ENCODE measurements at places on chromosomes 2 and 18.

DNA sequence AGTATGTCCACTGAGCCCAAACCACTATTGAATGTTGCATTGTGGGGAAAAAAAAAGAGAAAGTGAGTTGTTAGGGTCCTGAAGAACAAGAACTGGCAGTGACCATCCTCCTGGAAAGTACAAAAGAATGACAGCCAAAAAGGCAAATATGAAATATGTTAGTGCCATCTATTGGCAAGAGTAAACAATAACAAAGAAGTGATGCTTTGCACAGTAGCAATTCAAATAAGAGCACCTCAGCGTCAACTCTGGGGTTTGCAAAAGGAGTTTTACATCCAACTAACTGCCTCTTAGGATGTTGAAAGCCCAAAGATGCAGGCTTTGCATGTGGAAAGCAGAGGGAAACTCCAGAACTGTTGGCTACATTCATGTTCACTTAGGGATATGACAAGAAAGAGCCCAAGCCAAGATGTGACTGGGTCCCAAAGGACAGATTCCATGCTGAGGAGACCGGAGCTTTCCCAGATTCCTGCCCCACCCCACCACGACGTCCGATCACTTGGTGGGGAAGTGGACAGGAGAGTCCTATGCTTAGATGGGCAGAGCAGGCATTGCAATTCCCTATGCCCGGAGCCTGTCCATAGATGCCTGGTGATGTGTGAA is 15.6 kb downstream of the TRABD2A start:
- DNase-seq: no peak

DNA sequence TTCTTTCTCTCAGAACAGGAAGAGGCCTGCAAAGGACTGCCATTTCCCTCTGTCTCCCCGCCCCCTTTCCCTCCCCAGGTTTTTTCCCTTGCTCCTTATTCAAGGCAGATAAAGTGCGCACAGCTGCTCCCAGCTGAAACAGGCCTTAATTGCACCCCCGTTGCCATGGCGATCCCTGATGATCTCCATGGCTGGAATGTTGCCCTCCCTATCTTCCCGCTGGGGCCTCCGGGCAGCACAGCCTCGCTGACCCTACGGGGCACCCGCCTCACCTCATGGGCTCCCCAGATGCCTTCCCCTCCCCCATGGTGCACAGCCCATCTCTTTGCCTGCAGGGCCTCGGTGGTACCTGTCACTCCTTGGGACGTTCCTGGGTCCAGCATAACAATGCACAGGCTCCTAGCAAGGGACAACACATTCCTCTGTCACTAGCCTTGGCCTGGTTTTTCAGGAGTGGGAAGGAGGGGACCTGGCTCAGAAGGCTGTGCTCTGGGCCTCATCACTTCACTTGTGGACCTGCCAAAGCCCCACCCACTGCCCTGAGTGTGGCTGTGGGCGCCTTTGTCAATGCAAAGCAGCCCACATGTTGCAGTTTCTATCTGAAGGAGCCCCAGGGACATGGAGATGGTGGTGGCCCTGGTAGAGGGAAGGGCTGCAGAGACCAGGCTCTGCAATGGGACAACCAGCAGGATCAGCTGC is 115.0 kb downstream of the CELF4 start:
- DNase-seq: no peak

GRCh38 chr2:177745531-177745930 is 327.0 kb downstream of the PDE11A start:
- no peak for DNase-seq

- DNase-seq: no peak
Observed at GRCh38 chr2:20061476-20061875, 10.0 kb upstream of the LAPTM4A start.

GRCh38 chr2:158366342-158366741 is 90.2 kb downstream of the CCDC148 start:
- no peak for DNase-seq

DNA sequence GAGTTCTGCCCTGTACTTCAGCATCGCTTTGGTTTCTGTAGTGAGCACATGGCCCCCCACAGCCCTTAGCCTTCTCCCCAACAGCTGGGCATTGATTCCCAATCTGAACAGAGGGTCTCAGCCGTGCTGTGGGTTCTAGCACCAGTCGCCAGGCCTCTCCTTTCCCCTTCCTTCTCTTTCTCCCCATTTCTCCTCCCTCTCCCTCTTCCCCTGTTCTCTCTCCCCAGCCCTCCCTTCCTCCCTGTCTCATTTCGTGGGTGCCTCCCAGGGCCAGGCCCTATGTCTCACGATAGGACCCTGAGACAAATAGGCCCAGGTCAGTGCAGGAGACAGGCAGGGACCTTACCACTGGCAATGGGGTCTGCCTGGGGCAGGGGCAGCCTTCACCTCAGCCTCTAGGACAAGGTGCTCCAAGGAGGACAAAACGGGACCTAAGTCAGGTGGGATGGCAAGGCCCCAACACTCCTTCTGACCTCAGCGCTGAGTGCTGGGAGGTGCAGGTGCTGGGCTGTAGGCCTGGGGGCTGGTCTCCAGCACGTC is 143.4 kb upstream of the GPC1 start:
- no peak for DNase-seq

DNA sequence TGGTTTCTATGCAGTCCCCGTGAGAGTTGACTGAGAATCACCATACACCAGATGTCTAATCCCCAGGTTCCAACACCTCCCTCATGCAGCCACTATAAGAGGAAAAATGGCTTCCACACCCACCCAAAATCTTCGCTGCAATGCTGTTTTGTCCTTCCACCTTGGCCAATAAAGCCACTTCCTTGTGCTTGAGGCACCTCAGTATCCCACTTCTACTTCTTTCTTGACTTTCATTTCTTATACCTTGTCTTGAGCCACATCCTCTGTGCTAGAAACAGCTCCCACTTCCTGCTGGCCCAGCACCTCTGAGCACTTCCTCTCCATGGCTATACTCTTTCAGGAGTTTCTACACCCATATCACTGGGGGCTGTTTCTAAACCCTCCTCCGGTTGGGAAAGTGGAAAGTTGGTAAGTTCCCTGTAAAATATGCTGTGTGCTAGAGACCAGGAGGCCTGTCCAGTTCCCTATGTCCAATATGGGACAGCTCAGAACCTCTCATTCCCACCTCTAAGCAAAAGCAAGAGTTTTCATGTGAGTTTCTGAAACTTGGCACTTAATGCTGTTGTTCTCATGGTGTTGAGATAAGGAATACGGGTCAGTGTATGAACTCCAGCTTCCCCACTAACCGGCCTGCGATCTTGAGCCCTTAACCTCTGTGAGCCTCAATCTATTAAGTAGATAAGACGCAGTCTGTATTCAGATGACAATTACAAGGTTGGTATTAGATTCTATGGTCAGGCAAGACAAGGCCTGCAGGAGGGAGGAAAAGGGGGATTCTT is 209.1 kb upstream of the ID2 start:
- DNase-seq: no peak

DNA sequence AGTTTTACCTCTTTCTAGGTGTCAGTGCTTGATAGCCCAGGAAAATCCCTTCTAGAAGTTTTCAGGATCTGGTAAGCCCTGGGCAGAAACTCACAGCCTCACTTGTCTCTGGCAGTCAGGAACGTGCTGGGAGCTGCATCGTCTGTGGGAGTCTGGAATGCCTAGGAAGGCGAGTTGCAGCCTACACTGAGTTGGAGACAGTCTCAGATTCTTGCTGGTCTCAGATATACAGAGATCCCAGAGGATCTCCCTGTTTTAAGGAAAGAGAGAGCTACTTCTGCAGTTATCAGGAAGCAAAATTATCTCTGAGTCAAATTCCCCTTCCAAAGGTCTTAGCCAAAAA is 104.4 kb upstream of the CDC42EP3 start:
- DNase-seq: no peak

GRCh38 chr2:166944909-166945308 is 56.6 kb downstream of the XIRP2 start:
- DNase-seq: no peak

DNA sequence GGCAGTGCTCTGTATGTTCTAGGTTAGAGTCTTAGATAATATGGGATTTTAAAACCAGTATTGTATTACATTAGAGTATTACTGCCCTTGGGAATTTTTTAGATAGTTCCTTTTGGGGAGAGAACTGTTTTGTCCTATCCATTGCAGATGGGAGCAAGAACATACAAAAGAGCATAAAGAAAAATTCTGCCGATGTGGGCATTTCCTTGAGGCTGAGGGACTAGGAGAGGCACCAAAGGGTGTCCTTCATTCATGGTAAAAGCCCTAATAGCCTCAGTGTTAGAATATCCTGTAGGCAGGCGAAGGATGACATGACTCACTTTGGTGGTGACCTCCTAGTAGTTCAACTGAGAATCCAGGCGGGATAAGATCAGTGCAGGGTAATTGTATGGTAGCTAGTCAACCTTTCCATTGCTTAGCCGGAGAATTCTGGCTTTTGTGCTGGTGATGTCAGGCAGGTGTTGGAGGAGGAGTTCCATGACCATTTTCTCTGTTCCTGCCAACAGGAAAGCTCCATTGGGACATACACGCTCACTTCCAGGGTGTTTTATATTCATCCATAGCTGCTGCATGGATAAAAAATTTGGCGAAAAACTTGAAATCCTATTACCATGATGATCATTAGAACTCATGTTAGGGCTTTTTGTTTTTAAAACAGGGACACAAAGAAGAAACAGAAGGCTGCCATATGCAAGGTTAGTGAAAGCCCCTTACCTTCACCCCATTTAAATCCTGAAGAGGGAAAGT is 28.1 kb downstream of the EPAS1 start:
- DNase-seq: no peak

- no peak for DNase-seq
Observed at GRCh38 chr2:1397350-1397749, 15.9 kb upstream of the TPO start.

GRCh38 chr2:28530782-28531181 is 34.9 kb downstream of the PLB1 start:
- DNase-seq: no peak

DNA sequence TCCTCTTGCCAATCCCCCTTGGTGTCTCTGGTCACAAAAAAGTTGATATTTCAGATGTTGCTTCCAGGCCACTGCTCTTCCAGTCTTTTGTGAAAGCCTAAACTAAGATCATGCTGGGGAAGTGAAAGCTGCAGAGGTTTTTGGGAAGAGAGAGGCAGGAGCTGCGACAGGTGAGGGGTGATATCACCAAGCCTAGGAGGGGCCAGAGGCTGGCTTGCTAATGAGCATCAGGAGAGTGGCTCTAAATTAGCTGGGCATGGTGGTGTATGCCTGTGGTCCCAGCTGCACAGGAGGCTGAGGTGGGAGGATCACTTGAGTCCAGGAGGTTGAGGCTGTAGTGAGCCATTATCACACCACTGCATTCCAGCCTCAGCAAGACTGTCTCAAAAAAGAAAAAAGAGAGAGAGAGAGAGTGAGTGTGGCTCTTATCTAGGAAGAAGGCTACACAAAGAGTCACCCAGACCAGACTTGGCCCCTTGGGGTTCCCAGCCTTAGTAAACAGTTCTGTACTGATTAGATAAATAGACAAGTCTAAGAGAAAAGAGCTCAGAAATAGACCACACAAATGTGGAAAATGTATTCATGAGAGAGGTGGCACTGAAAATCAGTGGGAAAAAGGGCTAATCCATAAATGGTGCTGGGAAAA is 14.6 kb upstream of the CDK5R2 start:
- DNase-seq: no peak

- DNase-seq: no peak
Observed at GRCh38 chr18:27632706-27633105, 447.6 kb upstream of the CHST9 start.

GRCh38 chr2:85066006-85066740 is 67.0 kb upstream of the TCF7L1 start:
- no peak for DNase-seq

GRCh38 chr2:95158891-95159619 is 593 bp downstream of the ZNF514 start:
- peak; percentile 7 for DNase-seq

DNA sequence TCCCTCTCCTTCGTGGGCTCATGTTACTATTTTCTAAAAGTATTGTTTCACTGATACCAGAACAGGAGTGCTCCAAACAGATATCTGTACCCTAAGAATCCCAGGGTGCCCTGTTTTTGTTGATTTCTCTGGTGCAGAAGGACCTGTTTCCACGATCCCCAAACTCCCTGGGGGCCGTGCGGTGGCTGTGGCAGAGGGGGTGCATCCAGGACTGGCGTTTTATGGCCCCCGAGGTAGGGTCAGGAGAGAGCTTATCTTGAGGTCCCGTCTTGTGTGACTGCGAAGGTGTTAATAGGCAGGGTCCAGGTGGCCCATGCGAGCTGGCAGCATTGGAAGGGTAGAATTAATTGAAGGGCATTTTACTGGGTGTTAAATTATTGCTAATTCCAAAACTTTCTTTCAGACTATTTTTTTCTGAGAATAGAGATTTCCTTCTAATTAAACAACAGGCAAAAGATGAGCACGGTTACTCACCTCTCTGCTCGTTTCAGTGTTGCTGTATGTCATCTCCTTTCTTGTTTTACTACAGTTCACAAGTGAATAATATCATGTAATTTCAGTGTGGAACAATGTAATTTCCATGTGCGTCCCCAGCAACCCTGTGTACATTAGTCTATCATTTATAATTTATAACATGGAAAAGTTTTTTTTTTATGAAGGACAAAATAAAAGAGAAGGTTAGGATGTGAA is 8.2 kb downstream of the TWIST2 start:
- DNase-seq: no peak

DNA sequence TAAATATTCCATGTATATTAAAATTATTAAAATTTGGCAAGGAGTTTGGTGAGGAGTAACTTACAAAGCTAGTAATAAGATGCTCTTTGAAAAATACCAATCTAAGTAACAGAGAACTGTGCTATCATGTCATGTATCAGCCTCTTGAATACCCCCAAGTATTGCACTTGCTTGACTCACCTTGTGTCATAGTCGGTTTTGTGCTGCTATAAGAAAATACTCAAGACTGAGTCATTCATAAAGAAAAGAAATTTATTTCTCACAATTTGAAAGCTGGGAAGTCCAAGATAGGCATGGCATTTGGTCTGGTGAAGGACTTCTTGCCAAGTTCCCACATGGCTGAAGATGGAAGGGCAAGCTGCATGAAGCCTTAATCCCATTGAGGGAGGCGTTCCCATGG is 179.2 kb downstream of the MEMO1 start:
- DNase-seq: no peak

GRCh38 chr2:159262226-159262625 is 24.3 kb downstream of the WDSUB1 start:
- DNase-seq: no peak

GRCh38 chr18:27666016-27666415 is 480.9 kb upstream of the CHST9 start:
- DNase-seq: no peak

GRCh38 chr18:68797871-68798270 is at the start of gene CCDC102B:
CCDC102B (plus strand) TSS chr18:68798080; CDS start chr18:68836764, 38,684 bp downstream.
- DNase-seq: no peak

GRCh38 chr2:3073041-3073595 is 304.5 kb downstream of the EIPR1 start:
- no peak for DNase-seq

Measured in stimulated activated CD8-positive, alpha-beta memory T cell treated with anti-CD3 and anti-CD28 coated beads, Interleukin-2, amount 100 ng/mL, for 48 hours (primary cell).